Suppressor macrophage treated with lipopolysaccharide for 4 hours (primary cell): ENCODE measurements at places on chromosomes 7 and 10.

GRCh38 chr7:142880876-142881505, 4.6 kb downstream of the TRPV6 start:
- DNase-seq, result peak; percentile 53

GRCh38 chr7:43726466-43726865, 2.9 kb downstream of the COA1 start:
- DNase-seq, result no peak

DNA sequence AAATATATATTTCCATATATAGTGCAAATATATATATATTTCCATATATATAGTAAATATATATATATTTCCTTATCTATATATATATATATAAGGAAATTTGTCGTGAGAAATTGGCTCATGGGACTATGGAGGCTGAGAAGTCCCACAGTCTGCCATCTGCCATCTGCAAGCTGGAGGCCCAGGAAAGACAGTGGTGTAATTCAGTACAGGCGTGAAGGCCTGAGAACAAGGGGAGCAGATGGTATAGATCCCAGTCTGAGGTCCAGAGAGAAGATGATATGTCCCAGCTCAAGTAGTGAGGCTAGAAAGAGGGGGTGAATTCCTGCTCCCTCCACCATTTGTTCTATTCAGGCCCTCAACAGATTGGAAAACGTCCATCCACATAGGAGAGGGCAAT, 78.9 kb downstream of the MTPN start:
- no peak for DNase-seq

GRCh38 chr7:55557666-55558188, 14.6 kb downstream of the VOPP1 start:
- DNase-seq, result no peak

DNA sequence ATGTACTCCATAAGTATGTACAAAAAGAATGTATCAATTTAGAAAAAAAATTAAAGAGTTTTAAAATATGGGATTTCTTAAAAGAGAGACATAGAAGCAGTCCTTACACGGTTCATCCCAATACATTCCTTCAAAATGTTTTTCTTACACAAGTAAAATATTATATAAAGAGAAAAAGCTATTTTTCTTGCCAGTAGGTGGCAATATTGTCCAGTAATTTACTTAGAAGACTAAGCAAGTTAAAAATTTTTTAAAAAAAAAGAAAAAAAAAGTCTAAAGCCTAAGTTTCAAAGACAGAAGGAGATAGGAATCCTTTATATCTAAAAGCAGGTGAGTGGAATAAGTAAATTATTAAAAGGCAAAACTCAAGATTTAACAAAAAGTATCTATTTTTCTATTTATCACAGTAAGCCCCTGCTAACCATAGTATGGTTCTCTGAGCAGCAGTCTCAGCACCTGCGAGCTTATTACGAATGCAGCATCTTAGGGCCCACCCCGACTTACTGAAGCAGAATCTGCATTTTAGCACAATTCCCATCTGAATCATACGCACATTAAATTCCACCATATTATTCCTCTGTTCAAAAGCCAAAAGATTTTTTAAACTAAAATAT, 240.6 kb downstream of the DGKI start:
- DNase-seq, result peak; percentile 75

DNA sequence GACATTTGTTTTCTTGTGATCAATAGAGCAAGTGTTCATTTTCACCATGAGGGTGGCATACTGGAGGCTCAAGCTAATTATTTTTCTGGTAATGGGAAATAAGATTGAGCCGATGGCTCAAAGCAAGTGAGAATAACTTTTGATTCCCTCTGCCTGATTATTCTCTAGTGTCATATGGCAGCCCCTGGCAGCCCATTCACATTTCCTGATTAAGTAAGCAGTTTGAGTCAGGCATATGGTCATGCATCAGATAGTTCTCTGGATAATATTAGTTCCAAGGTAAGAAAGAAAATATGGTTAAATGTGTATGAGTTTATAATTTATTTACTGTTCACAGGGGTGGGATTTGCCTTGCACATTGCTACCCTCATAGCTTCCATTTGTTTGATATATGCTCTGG, 109.2 kb downstream of the DYNC1I1 start:
- no peak for DNase-seq

DNA sequence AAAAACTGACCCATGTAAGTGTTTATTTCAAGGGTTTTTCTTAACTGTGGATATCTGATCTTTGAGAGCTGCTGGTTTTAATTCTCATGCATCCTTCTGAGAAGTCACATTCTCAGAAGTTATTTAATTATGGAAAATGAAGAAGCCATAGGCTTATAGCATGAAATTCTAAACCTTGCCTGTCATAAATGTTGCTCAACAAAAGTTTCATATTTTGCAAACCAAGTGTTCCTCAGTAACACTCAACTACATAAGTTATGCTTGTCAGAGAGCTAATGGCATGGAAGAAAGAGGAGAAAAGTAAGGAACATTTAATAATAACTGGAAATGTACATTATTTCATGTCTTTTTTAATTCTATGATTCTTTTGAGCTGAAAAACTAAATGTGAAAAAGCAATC, 78.6 kb upstream of the MPP7 start:
- peak; percentile 54 for DNase-seq
